ENCODE measurements at places on chromosomes 4 and X.

DNA sequence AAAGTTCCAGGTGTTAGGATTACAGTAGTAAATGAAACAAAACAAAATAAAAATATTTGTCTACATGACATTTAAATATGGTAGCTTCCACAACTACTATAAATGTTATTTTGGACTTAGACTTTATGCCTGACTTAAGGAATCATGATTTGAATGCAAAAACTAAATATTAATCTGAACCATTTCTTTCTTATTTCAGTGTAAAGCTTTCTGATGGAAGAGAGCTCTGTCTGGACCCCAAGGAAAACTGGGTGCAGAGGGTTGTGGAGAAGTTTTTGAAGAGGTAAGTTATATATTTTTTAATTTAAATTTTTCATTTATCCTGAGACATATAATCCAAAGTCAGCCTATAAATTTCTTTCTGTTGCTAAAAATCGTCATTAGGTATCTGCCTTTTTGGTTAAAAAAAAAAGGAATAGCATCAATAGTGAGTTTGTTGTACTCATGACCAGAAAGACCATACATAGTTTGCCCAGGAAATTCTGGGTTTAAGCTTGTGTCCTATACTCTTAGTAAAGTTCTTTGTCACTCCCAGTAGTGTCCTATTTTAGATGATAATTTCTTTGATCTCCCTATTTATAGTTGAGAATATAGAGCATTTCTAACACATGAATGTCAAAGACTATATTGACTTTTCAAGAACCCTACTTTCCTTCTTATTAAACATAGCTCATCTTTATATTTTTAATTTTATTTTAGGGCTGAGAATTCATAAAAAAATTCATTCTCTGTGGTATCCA is 1.6 kb downstream of the CXCL8 start:
- no peak overlapping the region for H3K4me3 ChIP-seq
- H3K4me1 ChIP-seq: peaks cover 12% of the 10 kb centered on the region
- no peaks in the 10 kb centered on the region for H3K27me3 ChIP-seq
- H3K36me3 ChIP-seq: no peaks in the 10 kb centered on the region
- H3K27ac ChIP-seq: no peak overlapping the region

DNA sequence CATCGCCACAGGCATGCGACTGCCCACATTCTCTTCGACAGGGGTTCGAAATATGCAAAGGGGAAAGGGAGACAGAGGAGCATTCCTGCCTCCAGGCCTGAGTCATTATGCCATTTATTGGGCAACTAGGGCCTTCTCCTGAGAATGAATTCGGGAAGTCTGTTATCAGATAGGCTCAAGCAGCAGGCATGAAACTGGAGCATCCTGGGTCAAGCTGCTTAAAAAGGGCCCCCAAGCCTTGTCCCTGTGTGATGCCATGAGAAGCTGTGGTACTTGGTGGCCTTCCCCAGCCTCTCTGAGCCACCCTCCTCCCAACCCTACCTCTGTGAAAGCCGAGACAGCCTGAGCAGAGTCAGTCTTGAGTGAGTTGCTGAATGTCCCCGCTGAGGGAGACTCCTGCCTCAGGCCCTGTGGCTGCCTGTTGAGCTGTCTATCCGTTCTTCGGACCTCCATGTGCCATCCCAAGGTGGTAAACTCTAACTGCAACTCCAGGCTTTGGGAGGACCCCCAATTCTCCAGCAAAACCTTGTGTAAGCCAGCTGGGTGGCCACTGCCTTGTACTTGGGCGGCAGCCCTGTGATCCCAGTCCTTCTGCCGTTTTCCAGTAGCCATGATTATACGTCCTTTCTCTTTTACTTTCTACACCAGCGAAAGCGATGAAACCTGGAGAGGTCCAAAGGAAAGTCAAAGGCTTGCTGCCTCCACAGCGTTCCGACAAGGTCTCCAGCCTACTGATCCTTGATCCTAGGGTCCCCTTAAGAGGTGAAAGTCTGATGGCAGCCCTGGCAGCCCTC is 37.7 kb downstream of the NBDY start:
- H3K27ac ChIP-seq: no peak overlapping the region
- H3K36me3 ChIP-seq: peaks cover 11% of the 10 kb centered on the region
- no peak for DNase-seq
- H3K27me3 ChIP-seq: no peaks in the 10 kb centered on the region
- peak overlapping the region; percentile 70 for H3K4me3 ChIP-seq
- peaks cover 10% of the 10 kb centered on the region for H3K4me1 ChIP-seq

GRCh38 chr4:149965206-149965605 is 113.0 kb upstream of the DCLK2 start:
- no peak overlapping the region for H3K27ac ChIP-seq
- H3K4me1 ChIP-seq: no peaks in the 10 kb centered on the region
- H3K4me3 ChIP-seq: no peak overlapping the region
- DNase-seq: no peak
- no peaks in the 10 kb centered on the region for H3K36me3 ChIP-seq

DNA sequence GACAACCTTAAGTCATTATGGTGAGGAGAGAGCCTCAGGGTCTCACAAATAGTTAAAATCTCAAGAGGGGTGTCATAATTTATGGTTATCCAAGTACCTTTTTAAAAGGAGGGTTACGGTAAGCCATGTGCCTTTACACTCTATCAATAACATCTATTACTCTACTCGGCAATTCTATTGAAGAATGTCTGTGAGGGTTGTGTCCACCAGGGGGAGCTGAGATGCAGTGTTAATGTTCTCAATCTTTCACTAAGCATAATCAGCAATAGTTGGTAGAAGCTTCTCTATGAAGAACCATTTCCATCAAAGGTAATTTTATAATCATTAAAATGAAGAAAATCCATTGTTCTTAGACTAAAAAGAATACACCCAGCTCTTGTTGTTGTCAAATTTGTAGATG is 457.4 kb downstream of the CENPC start:
- no peak overlapping the region for H3K4me3 ChIP-seq
- H3K4me1 ChIP-seq: no peaks in the 10 kb centered on the region
- H3K27me3 ChIP-seq: no peaks in the 10 kb centered on the region
- no peaks in the 10 kb centered on the region for H3K36me3 ChIP-seq
- no peak overlapping the region for H3K27ac ChIP-seq

DNA sequence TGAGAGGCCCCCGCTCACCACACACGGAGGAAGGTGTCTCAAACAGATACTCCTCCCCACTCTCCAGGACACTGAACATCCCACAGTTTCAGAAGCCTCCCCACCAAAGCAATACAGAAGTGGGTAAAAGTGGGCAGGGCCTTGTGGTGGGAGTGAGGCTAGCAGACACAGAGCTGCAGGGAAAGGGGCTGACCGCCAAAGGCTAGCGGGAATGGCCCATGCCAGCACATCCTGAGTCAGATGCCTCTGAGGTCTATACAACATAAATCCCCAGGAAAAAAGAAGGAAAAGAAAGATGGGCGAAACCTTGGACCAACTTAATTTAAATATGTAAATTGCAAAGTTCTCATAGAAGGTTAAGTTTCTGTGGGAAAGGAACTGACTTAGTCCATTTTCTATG is 21.9 kb upstream of the ARHGAP10 start:
- no peak overlapping the region for H3K27ac ChIP-seq
- no peak for DNase-seq
- H3K4me3 ChIP-seq: no peak overlapping the region
- H3K27me3 ChIP-seq: no peaks in the 10 kb centered on the region
- no peaks in the 10 kb centered on the region for H3K4me1 ChIP-seq
- H3K36me3 ChIP-seq: no peaks in the 10 kb centered on the region

DNA sequence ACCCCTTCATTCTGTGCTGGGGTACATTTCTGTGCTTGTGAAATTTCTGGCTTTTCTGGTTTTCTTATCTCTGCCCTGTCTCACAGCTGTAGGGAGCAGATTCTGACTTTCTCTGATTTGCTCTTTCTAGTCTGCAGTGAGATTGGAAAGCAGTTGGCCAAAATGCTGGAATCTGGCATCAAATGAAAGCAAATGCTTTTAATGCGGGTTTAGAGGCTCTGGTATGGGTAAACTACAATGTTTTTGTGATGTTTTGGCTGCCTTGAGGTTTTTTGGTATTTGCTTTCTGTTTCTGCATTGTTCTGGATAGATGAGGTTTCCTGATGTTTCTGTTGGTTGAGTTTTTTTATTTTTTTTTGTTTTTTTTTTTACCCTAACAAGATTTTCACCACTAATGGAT is 23.8 kb downstream of the SMIM20 start:
- H3K4me1 ChIP-seq: no peaks in the 10 kb centered on the region
- H3K27ac ChIP-seq: no peak overlapping the region
- H3K36me3 ChIP-seq: no peaks in the 10 kb centered on the region
- peaks cover 6% of the 10 kb centered on the region for H3K27me3 ChIP-seq

GRCh38 chrX:102515975-102516941 is at the start of gene TMSB15A:
Gene TMSB15A (minus strand): TSS chrX:102516739.
- H3K4me1 ChIP-seq: peaks cover 12% of the 10 kb centered on the region
- no peaks in the 10 kb centered on the region for H3K36me3 ChIP-seq
- DNase-seq: no peak
- peaks cover 19% of the 10 kb centered on the region for H3K27me3 ChIP-seq

Data from esophagus squamous epithelium (tissue), 5 donors.